ENCODE measurements at places on chromosomes 7 and 10. TPM values are rescaled to one million over a fixed set of nuclear protein-coding genes. Genes with fewer than 3 reads are reported as not detected.

- no peak for DNase-seq
These were observed 546.9 kb upstream of the GALNT17 start for GRCh38 chr7:70585071-70585470.

- DNase-seq, result no peak
These were observed 29.4 kb downstream of the ADGRA1 start for GRCh38 chr10:133117036-133117687.

DNA sequence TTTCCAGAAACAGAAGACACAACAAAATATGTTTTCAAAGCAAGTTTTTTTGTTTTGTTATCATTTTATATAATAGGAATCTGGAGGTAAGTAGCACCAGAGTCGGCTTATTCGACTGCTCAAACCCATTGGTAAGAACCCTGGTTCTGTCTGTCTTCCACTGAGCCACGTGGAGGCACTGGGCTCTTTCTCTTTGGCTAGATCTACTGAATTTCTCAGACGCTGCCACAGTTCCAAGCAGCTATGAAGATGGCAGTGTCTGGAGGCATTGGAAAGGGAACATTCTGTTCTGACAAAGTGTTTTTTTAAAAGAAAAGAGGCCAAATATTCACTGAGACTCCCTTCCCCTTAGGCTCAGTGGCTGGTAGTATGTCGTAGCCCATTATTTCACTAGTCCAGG, 338.8 kb downstream of the NRG3 start:
- no peak for DNase-seq

GRCh38 chr7:78127009-78127408, 328.4 kb downstream of the PHTF2 start:
- no peak for DNase-seq

DNA sequence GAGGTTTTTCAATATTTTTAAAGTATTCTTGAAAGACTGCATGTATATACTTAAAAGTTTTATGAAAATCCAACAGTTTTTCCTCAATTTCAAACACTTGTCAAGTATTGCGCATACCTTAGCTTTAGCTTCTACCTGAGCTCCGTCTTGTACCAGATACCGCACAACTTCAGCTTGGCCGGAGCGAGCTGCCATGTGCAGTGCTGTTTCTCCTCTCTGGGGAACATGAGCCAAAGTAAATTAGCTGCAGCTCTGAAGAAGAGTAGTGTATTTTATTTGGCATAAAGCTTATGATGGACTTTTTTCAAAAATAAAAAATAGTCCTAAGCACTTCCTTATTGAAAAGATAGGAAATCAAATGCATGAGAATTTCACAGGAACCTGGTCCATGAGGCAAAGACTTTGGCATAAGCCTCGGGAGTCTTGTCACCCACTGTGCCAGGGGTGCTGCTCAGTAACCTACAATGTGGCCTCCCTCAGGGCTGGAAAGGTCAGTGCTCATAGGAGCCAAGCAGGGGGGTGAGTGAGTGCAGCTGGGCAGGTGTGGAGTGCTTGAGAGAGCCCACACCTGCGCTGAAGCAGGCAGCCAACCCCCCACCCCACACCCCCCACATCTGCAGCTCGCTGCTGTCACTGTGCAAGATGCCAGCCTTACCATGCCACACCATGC, 189.5 kb downstream of the ANK3 start:
- DNase-seq, result no peak

DNA sequence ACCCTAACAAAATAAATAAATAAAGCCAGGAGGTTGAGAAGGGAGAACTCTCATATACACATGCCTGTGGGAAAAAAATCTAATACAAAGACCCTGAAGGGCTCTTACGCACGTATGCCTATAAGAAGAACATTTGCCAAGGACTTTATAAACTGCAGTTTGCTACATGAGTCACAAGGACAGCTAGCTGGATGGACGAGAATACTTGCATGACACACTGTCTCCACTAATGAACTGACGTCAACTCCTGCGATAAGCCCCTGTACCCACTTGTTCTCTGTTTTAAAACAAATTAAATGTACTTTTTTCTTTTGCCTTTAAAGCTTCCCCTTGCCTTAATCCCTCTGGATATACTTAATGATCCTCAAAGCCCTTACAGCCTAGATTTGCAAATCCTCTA, 374.6 kb upstream of the GHITM start:
- DNase-seq, result no peak

GRCh38 chr10:16944986-16945385, 127.8 kb upstream of the RSU1 start:
- no peak for DNase-seq

PTPRZ1 gene
- total RNA-seq, result not detected

TRIM50 gene
- total RNA-seq, result 0.05 TPM

VAX1 gene
- not detected for total RNA-seq

STK31 gene
- 0.25 TPM for total RNA-seq

SCART1 gene
- total RNA-seq, result 0.35 TPM

GNGT1 gene
- total RNA-seq, result not detected

CPN1 gene
- total RNA-seq, result not detected
